ENCODE measurements at places on chromosomes 2 and 18. TPM values are rescaled to one million over a fixed set of nuclear protein-coding genes. Genes with fewer than 3 reads are reported as not detected.
A peak's percentile ranks its signal among the peaks of the same experiment; 100 is the strongest.

DNA sequence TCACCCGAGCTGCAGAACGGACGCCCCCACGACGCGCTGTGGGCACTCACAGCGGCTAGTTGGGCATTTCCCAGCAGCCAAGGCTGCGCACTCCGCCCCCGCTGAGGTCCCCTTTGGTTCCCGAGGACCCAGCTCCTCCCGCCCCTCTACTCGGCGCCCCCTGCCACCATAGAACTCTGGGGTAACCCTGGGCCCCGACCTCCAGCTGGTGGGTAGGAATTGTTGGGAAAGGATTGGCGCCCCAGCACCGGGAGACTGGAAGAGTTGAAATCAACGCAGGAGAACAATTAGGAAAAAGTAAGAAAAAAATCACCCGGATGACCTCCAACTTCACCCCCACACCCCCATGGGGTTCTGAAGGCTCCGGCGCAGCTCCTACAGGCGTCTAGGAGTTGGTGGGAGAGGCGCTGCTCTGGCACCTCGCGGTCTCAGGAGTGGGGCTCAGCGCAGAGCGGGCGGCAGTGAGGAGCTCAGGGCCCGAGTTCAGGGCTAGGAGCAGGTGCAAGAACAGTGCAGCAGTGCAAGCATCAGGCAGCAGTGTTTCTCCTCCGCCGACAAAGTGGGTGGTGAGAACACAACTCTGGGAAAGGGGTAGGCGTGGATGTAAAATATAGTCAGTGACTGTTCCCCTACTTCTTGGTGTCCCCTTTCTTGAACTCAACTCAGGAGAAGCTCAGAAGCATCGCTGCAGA, 14.0 kb downstream of the POU3F3 start:
- no peak for DNase-seq

DNA sequence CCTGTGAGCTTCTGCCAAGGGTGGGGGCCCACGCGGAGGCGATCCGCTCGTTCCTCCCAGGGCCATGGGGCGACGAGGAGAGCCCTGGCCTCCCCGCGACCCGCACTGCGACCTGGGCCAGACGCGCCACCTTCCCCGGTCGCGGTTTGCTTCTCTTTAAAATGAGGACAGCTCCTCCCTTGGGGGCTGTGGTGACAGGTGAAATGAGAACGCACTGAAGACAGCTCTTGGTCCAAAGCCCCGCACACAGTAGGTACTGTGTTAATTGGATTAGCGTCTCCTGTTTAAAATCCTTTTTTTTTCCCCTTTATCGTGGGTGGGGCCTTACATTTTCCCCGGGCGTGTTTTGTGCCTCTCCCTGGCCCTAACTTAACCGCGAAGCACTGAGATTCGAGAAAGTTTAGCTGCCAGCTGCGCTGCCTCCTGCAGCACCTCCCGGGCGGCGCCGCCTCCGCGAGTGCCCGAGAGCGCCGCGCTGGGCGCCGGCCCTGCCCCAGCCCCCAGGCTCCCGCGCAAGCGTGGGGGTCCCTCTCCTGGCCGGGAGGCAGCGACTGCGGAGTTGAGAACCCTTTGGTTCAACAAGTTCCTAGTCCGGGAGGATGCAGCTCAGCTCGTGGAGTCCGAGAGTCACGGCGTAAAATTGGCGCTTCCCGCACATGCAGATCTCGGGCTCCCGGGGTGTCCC, 1.1 kb downstream of the HPCAL1 start:
- peak; percentile 64 for DNase-seq

PLCD4 gene
- total RNA-seq: 0.73 TPM

DNA sequence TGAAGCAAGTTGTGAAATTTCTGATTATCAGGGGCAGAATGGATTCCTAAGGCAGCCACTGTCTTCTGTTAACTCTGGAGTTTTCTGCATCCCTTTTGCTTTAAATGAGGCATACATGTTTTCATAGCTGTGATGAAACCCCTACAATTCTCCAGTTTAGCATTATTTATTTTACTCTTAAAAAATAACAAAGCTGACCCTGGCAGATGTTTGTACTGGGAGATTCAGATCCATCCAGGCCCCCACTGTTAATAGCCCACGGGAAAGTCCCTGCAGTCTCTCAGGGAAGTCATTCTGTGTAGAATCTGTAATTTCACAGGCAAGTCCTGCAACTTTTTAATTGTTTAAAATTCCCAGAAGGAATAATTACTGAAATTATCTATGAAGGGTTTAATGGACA, 353 bp upstream of the SULT1C4 start:
- DNase-seq: no peak

DNA sequence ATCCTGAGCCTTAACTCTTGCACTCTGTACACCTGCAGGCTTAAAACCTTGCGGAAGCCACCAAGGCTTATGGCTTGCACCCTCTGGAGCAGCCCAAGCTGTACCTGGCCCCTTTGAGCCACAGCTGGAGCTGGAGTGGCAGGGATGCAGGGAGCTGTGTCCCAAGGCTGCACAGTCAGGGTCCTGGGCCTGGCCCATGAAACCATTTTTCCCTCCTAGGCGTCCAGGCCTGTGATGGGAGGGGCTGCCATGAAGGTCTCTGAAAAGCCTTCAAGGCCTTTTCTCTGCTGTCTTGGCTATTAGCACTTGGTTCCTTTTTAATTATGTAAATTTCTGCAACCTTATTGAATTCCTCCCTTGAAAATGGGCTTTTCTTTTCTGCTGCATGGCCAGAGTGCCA, 56.4 kb downstream of the FAM124B start:
- DNase-seq: no peak

SGO2 gene
- 1.6 TPM for total RNA-seq

RAB10 gene
- total RNA-seq: 108 TPM

DNA sequence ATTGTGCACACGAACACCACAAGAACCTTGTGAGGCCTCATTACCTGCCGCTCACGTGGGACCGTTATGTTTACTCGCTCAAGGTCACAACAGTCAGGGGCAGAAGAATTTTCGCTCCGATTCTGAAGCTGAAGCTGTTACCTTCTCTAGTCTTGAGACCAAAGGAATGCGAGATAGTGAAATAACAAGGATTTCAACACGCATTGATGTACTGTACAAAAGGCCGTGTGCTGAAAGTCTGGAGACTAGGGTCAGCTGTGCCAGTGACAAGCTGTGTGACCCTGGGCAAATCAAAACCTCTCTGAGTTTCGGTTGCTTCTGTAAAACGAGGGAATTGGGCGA, 583 bp downstream of the NEMP2 start:
- no peak for DNase-seq

GRCh38 chr2:67851956-67852824, 210.6 kb downstream of the C1D start:
- DNase-seq: no peak

IL36A gene
- total RNA-seq: not detected

WIPF1 gene
- 29.9 TPM for total RNA-seq

DNAJC10 gene
- 71.6 TPM for total RNA-seq

- no peak for DNase-seq
Observed at GRCh38 chr2:64913357-64913869, 75.8 kb upstream of the SLC1A4 start.

DNA sequence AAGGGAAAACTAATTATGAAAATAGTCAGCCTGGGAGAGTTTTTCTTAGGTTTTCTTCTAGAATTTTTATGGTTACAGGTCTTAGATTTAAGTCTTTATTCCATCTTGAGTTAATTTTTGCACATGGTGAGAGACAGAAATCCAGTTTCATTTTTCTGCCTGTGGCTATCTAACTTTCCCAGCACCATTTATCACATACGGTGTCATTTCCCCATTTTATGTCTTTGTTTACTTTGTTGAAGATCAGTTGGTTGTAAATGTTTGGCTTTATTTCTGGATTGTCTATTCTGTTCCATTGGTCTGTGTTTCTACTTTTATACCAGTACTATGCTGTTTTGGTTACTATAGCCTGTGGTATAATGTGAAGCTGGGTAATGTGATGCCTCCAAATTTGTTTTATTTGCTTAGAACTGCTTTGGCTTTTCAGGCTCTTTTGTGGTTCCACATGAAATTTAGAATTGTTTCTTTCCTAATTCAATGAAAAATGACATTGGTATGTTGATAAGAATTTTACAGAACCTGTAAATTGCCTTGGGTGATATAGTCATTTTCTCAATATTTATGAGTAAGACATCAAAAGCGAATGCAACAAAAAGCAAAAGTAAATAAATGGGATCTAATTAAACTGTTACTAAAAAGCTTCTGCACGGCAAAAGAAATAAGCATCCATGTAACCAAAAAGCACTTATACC, 146.1 kb upstream of the NOL4 start:
- DNase-seq: no peak

DNA sequence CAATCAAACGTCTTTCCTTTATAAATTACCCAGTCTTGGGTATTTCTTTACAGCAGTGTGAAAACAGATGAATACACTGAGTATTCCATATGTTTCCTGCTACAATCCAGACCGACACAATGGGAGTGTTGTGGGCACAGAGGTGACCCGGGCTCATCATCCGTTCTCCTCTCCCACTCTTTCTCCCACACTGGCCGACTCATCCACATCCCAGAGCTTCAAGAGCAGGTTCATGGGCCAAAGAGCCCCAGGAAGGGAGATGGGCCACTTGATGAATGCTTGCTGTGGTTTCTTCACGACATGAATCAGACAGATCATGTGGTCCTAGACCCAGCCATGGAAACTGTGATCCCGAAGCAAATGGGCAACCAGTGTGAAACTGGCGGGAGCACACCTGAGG, 4.1 kb upstream of the COPS8 start:
- no peak for DNase-seq

GRCh38 chr18:22391407-22392345, 26.0 kb downstream of the CTAGE1 start:
- DNase-seq: peak; percentile 44

GRCh38 chr2:53210538-53210937, 557.1 kb upstream of the CHAC2 start:
- DNase-seq: no peak

SMPD4 gene
- 24.4 TPM for total RNA-seq

IL1B gene
- 0.59 TPM for total RNA-seq

UGT1A1 gene
- not detected for total RNA-seq

- no peak for DNase-seq
Observed at GRCh38 chr2:179981085-179981484, 26.0 kb downstream of the CWC22 start.

DNA sequence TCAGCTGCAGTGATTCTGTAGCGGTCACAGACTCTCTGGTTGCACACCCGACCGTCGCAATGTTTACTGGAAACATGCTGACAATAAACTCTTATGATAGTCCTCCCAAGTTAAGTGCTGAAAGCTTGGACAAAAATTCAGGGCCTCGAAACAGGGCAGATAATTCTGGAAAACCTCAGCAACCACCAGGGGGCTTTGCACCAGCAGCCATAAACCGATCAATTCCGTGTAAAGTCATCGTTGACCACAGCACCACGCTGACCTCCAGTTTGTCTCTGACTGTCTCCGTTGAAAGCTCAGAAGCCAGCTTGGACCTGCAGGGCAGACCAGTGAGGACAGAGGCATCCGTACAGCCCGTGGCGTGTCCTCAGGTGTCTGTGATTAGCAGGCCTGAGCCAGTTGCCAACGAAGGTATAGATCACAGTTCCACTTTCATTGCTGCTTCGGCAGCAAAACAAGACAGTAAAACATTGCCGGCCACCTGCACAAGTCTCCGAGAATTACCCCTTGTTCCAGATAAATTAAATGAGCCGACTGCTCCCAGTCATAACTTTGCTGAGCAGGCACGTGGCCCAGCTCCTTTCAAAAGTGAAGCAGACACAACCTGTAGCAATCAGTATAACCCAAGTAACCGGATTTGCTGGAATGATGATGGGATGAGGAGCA, 166.1 kb downstream of the ASXL3 start:
- no peak for DNase-seq

DNA sequence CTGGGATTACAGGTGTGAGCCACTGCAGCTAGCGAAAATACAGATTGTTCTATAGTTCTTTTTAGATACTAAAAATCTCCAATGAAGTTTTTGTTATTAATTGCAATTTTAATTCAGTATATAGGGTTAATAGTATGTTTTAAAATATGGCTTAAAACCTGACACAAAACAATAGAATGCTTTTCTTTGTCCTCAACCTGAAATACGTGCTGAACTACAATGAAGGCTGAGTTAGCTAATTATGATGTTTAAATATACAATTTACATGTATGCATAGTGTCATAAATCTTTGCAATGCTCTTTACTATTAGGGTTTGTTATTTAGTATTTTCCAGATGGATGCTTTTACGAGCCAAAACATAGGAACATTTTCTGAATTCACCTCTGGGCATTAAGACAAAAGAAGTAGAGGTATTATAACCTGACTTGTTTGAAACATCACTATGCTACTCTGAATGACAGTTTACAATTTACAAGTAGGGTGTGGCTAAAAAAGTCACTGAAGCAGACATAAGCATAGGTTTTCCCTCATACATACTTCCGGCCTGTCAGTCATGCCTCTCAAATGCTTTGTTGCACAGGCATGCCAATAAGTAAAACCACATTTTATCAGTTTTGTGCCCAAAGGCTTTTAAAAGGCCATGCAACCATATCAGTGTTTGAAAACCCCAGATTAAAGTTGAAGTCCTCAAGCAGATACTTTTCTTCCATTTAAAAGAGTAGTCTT, 168.3 kb downstream of the OTX1 start:
- no peak for DNase-seq

GRCh38 chr18:11155034-11155759, 5.8 kb upstream of the PIEZO2 start:
- no peak for DNase-seq

Data from left cardiac atrium (tissue), 4 donors.